ENCODE measurements at places on chromosomes 7 and 10.

DNA sequence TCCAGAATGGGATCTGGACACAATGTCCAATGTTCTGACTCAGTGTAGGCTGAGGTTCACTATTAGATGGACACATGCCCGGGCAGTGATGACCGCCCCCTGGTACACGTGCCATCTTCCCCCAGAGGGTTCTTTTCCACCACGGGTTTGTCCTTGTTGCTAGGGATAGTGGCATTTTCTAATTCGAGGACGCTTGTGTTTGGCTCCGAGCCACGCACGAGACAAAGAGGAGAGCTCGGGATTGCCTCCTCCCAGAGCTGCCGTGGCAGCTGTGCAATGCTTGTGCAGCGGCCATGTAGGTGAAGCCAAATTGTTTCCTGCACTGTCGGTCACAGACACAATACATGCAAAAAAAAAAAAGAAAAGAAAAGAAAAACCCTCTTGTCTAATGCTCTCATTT, 207.5 kb downstream of the PAXIP1 start:
- H3K36me3 ChIP-seq = no peaks in the 10 kb centered on the region
- no peaks in the 10 kb centered on the region for H3K4me1 ChIP-seq
- DNase-seq = no peak
- H3K27me3 ChIP-seq = peaks cover 36% of the 10 kb centered on the region

- no peak overlapping the region for H3K27ac ChIP-seq
- no peaks in the 10 kb centered on the region for H3K27me3 ChIP-seq
- DNase-seq = no peak
- H3K4me3 ChIP-seq = no peak overlapping the region
- no peaks in the 10 kb centered on the region for H3K4me1 ChIP-seq
- H3K36me3 ChIP-seq = no peaks in the 10 kb centered on the region
Measured at GRCh38 chr7:121831801-121832200, 41.2 kb upstream of the PTPRZ1 start.

DNA sequence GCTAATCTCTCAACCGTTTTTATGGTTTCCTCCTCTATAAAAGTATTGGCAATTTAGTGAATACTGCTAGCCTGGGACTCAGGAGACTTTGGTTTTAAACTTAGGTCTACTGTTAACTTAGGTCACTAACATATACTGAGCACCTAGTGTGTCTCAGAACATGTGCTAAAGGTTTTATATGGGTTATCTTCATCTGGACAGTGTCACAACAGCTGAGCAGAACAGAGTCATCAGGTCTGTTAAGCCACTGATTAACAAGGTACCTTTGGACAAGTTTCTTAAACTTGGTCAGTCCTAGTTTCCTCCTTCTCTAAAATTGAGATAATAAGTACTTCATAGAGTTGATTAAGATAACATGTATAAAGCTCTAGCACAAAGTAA, 30.6 kb downstream of the NET1 start:
- H3K27ac ChIP-seq = no peak overlapping the region
- H3K27me3 ChIP-seq = no peaks in the 10 kb centered on the region
- no peaks in the 10 kb centered on the region for H3K36me3 ChIP-seq
- no peak for DNase-seq

DNA sequence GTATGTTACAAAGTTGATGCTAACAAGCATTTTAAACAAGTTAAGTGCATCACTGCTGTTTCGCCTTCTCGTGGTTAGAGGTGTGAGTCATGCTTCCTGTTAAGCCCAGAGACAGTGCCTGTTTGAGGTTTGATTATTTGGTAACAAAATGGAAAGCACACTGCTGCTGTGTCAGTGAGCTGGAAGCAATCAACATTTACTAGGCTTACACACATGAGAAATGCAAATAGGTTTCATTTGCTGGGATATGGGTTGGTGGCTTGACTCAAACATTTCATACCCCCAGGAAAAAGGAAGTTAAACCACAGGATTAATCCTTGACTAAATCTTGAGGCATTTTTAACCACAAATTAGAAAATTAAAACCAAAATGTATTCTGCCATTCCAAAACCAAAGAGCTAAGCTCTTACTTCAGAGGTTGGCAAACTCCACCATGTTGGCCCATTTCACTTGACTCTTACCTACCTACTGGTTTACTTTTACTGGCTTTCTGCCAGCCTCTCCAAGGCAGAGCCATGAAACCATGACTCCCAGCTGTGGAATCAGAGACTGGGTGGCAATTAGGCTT, 139.2 kb downstream of the ETV1 start:
- H3K27ac ChIP-seq = peak overlapping the region; percentile 55
- peaks cover 22% of the 10 kb centered on the region for H3K4me1 ChIP-seq
- H3K36me3 ChIP-seq = no peaks in the 10 kb centered on the region
- H3K4me3 ChIP-seq = peak overlapping the region; percentile 10
- DNase-seq = peak; percentile 32

DNA sequence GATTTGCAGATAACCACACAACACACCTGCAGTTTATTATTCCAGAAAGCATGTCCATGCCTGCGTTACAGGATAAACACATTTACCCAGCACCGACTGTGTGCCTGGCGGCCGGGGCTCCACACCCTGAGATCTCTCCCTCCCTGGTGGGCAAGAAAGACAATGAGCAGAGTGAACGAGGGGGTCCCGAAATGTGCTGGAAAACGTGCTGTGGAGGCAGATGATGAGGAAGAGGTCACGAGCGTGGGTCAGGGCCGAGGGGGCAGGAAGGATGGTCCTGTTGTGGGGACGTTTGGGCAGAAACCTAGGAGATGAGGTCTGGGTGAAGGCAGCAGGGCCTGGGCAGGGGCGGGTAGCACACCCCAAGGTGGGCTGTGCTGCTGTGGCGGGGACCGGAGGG, 86.9 kb downstream of the DYNC2I1 start:
- H3K4me1 ChIP-seq = no peaks in the 10 kb centered on the region
- H3K36me3 ChIP-seq = peaks cover 62% of the 10 kb centered on the region
- DNase-seq = no peak
- no peak overlapping the region for H3K4me3 ChIP-seq

DNA sequence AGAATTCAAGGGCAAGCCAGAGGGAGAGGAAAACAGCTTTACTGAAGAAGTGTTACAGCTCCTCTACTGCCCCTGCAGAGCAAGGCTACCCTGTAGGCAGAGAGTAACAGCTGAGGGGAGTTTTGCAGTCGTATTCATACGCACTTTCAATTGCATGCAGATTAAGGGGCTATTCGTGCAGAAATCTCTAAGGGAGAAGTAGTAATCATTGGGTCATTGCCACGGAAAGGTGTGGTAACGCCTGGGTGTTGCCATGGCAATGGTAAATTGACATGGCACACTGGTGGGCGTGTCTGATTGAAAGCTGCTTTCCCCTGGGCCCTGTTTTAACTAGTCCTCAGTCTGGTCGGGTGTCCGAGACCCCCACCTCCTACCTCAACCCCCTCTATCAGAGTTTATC, 227.2 kb downstream of the NSUN6 start:
- no peak overlapping the region for H3K4me3 ChIP-seq
- H3K27ac ChIP-seq = no peak overlapping the region
- no peaks in the 10 kb centered on the region for H3K36me3 ChIP-seq

DNA sequence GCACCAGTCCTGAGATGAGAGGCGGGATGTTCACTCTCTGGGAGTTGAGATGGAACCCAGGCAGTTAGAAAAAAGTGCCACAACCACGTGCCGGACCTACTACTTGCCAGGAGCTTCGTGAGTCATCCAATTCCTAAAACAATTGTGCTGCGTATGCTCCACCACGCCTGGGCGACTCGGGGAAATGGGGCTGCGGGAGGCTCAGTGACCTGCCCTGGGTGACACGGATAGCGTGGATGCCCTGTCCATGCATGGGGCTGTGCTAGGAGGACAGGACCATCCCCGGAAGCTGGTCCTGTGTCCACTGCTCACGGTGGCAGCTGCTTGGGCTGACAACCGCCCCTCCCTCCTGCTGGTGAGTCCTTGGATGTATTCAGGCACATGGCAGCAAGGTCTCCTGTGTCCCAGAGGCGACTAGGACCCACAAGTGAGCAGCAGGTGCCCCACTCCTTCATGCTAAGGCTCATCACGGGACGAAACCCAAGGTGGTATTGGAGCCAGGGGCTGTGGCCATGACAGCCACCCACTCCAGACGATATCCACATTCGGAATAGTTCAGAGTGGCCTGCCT, 90.4 kb downstream of the BMS1 start:
- peaks cover 5% of the 10 kb centered on the region for H3K27me3 ChIP-seq
- H3K27ac ChIP-seq = no peak overlapping the region
- DNase-seq = no peak
- no peaks in the 10 kb centered on the region for H3K36me3 ChIP-seq
- H3K4me3 ChIP-seq = no peak overlapping the region

Data from activated T-cell treated with anti-CD3 and anti-CD28 coated beads, Interleukin-2, amount 50 U/mL, for 24 hours (primary cell).